Hematopoietic multipotent progenitor cell treated with erythropoietin and hydrocortisone succinate and interleukin-3 and kit ligand, for 6 days (in vitro differentiated cells): ENCODE measurements at places on chromosomes 5 and 9.

DNA sequence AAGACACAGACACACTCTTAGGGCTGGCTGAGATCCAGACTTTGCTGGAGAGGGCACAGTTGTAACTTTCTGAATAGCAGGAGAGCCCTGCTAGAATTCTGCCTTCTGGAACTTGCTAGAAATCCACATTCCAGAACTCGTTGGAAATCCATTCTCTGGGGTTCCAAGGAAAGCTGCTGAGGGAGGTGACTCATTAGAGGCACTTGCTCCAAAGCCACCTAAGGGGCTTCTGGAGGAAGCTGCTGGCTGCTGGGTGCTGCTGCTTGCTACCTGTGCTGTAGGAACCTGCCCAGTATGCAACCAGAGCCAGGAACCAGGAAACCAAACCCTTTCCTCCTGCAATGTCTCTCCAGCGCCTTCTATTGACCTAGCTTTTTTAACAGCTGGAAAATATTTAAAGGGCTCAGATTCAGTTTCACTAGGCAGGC is 4.1 kb upstream of the TLE4 start:
- no peak for DNase-seq

DNA sequence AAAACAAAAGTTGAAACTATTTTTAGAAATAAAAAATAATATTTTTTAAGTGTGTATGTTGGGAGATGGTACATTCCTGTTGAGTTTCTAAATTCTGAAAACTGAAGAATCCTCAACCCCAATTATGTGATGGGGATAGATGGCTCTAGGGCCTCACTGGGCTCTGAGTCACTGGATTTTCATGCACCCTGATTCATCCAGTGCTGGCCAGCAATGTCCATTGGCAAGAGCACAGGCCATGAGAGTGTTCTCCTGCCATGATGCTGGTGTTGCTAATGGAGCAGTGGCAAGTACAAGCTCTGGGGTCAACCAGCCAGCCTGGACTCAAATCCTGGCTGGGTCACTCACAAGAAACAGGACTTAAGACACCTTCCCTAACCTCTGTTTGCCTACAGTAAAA is 23.3 kb downstream of the SMIM23 start:
- no peak for DNase-seq

DNA sequence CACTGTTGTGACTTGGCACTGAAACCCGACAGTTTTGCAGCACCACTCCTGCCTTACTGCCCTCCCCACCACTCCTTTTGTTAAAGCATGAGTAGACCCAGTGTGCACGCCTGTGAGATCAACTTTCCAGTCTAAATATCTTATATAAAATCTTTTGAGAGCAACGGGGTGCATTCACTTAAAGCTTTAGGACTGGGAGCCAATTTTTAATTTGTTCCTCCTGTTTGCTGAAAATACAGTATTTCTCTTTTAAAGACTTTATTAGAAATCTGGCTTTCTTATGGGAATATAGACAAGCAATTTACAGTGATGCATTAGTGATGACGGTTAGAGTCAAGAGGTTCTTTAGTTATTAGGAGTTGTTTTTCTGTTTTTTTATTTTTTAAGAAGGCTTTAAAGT is 397.5 kb downstream of the TMEM167A start:
- DNase-seq: no peak

DNA sequence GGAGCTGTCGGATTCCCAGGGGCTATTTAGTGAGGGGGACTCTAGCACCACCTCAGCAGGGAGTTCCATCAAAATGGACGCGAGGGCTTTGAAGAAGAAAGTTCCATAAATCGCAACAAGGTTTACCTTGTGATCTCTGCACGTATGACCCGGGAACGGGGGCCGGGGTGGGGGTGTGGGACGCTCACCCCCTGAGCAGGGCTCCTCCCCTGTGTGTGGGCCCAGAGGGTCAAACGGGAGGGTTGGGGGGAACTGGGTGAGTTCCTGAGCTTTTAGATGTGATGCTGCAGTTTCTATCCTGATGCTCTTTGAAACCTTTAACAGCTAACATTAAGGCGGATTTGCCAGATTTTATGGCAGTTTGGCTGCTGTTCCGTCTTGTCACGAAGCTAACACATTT is 18.9 kb upstream of the LRRC14B start:
- no peak for DNase-seq

DNA sequence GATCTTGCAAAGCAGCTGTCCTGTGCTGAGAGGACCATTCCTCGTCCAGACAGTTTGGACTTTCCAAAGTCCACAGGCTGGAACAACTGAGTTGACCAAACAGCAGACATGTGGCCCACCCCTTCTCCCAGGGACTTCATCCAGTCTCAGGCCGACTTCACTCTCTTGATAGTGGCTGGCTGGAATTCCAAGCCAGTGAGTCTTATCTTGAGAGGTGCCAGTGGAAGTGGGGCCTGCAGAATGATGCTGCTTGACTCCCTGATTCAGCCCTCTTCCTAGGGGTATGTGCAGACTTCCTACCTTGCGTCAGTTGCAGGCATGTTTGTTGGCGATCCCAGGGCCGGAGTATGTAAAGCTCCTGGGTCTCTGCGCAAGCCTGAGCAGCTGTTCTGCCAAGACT is 131.4 kb upstream of the TSLP start:
- DNase-seq: no peak

- no peak for DNase-seq
These were observed 17.7 kb downstream of the SUSD3 start for GRCh38 chr9:93076101-93076791.

DNA sequence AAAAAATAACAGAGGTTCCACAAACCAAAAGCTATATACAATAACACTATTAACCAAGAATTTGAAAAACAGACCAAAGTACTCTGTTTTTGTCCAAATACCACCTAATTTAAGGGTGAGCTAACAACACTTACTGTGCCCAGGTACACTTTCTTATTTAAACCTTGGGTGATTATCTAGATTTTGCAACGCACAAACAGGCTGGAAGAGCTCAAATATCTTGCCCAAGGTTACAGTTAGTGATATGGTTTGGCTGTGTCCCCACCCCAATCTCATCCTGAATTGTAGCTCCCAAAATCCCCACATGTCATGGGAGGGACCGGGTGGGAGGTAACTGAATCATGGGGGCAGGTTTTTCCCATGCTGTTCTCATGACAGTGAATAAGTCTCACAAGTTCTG is 58.9 kb downstream of the CDK5RAP2 start:
- DNase-seq: no peak
